ENCODE measurements at places on chromosomes 11 and 22.

- DNase-seq, result peak; percentile 30
Observed at GRCh38 chr11:69670158-69670845, 4.9 kb downstream of the LTO1 start.

DNA sequence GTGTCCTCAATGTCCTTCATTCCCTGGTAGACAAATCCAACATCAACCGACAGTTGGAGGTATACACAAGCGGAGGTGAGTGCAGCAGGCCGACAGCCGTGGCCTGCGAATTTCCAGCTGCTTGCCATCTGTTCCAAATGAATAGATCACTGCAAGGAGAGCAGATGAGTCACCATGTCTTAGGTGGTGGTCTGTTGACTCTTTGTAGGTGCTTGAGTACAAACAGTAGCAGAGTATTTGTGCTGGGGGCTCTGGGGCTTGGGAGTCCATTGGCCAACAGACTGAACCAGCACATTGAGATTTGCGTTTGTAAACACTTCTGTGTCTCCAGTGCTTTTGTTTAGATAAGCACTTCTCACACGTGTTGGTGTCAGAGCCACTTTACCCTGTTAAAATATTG is 21.1 kb downstream of the EIF3L start:
- DNase-seq, result no peak

DNA sequence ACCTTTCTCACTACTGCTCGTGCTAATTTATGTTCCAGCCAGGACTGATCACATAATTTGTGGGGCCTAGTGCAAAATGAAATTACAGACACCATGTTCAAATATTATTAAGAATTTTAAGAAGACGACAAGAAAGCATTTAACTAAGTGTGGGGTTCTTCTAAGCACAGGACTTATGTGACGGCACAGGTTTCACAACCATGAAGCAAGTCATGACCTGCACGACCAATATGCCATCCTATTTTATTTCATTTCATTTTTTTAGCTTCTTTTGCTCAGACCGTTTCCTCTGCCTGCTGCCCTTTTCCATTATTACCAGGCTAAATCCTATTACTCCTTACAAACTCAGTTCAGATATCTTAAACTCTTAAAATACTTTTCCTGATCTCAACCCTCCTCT is 462.5 kb downstream of the AASDHPPT start:
- DNase-seq, result no peak

DNA sequence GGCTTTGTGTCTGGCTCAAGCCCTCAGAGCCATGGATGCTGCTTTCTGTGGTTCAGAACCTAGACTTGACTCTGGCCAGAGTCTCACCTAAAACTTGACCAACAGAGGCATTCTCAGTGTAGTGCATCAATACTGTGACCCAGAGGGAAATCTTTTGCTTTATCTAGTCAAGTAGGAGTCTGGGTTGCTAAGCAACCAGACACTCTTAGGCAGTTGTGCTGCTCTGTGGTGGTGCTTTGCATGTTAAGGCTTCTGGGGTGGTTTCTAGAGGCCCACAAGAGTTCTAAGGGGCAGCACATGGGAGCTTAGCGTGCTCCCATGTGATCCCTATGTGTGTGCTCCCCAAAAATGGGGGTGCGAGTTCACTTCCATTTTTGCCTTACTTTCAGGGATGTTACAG is 224.6 kb upstream of the PLET1 start:
- no peak for DNase-seq

- DNase-seq, result no peak
Observed at GRCh38 chr11:112651386-112651785, 309.8 kb upstream of the NCAM1 start.

GRCh38 chr22:49957826-49958365 is 2.7 kb upstream of the PIM3 start:
- no peak for DNase-seq

DNA sequence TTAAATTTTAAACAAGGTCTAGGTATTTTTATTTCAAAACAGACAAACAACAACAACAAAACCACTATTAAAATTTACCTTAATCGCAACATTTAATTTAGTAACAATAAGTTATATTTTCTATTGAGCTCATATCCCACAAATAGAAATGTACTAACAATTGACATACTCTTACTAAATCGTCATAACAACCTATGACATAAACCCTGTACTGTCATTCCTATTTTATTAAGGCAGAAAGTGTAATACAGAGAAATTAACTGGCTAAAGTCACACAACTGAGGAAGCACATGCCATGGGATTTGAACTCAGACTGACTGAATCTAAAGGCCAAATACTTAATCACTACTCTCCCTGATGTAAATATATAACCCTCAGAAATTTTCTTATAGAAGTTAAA is 3.0 kb downstream of the KIF18A start:
- DNase-seq, result no peak

DNA sequence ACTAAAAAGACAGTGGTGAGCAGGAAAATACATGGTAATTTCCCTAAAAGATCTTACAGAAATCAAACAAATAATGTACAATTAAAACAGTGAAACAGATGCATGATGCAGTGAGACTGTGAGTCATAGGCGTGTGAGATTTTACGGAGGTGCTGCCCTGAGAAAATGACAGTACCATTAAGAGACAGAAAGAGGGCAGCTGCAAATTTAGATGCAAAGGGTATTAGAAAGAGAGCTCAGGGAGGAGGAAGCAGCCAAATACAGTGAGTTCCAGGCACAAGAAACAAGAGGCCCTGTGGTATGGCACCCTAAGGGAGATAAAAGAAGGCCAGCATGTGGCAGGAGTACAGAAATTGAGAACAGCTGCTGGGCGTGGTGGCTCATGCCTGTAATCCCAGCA is 88.5 kb upstream of the FIBIN start:
- DNase-seq, result no peak

GRCh38 chr11:128603003-128603696 is 15.8 kb upstream of the ETS1 start:
- DNase-seq, result no peak

DNA sequence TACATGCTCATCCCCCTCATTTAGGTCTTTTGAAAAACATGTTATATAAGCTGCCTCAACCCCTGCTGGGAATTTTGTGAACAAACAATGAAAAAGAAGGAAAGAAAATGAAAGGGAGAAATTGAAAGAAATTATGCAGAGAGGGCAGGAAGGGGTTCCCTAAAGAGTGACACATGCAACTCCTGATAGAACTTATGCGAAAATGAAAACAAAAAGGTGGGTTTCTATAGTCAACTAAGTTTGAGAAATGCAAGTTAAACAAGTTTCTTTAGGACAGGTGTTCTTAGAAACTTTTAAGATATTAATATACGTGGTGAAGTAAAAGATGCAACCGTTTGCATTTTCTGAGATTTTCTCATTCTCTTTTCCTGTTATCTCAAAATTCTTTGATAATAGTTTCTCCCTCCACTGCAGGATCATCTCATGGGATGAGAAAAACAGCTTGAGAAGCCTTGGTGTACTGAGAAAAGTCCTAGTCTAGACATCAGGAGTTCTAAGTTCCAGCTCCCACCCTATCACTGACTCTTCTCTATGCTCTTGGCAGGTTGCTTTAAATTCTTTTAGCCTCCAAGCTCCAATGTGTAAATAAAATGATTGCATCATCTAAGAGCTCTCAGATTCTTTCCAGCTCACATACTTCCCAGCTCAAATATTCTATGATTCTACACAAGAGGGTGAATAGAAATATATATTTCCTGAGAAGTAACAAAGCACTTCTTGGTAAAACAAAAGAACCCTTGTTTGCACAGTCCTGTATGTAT is 109.2 kb downstream of the FAM76B start:
- no peak for DNase-seq

- no peak for DNase-seq
Observed at GRCh38 chr11:22151649-22152197, 41.2 kb upstream of the ANO5 start.

DNA sequence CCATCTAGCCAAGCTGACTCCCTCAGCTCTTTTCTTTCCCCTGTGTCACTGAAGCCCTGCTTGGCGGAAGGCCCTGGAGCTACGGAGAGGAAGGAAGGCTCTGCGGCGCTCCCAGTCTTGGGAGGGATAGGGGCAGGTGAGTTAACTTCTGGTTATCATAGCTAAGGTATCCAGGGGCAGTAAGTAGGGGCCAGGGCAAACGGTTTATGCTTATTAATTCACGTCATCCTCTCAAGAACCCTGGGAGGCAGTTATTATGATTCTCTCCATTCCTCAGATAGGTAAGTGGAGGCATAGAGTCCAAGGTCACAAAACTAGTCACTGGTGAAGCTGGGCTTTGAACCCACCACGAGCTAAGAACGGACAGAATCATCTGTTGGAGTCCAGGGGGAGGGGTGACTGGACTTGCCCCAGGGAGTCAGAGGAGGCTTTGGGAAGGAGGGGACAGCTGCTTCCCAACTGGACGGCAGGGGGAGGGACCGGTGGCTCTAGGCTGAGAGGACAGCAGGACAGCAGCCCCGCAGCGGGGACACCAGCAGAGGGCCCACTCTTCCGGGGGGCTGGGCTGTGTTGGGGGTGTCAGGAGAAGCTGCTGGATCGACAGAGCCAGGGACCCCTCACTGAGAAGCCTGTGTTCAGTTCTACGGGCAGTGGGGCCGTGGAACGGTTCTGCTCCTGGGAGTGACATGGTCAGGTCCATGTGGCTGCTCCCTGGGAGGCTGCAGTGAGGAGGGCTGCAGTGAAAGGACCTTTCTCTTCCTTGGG is 3.5 kb downstream of the BAIAP2L2 start:
- DNase-seq, result no peak

DNA sequence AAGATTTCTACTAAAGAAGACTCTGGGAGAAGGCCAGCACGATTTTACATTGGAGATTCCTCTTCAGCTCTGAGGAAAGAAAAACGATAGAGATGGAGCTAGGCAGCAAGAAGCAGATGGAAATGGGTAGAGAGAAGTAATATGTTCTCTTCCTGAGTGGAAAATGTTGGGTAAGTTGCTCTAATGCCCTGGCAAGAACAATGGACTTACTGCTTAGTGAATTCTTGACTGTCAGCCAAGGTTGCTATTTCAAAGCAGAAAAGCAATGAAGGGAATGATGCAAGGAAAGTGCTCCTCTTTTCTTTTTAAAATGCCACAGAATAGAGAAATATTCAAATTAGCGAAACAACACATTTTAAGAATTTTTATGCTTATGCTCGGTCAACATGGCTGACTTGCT is 38.4 kb upstream of the CWF19L2 start:
- no peak for DNase-seq

DNA sequence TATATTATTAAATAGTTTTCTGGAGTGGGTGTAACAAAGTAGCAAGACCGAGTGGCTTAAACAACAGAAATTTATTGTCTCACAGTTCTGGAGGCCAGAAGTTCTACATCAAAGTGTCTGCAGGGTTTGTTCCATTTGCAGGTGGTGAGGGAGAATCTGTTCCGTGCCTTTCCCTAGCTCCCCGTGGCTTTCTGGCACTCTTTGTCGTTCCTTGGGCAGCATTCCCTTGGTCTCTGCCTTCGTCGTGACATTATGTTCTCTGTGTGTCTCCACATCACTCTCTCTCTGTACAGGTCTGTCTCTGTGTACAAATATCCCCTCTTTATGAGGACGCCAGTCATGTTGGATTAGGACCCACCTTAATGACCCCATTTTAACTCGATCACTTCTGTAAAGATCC is 38.2 kb downstream of the LDLRAD3 start:
- DNase-seq, result no peak

GRCh38 chr22:50091092-50091768 is 1.4 kb downstream of the MOV10L1 start:
- no peak for DNase-seq

GRCh38 chr11:46537537-46538295 is 56.1 kb downstream of the AMBRA1 start:
- DNase-seq, result peak; percentile 32

Data from activated CD4-positive, CD25-positive, alpha-beta regulatory T cell (primary cell).